ENCODE measurements at places on chromosomes 2 and 18.

- H3K4me1 ChIP-seq, result peaks cover 2% of the 10 kb centered on the region
- H3K36me3 ChIP-seq, result no peaks in the 10 kb centered on the region
- H3K4me3 ChIP-seq, result no peak overlapping the region
- no peak overlapping the region for H3K27ac ChIP-seq
- no peaks in the 10 kb centered on the region for H3K27me3 ChIP-seq
- DNase-seq, result no peak
Measured at GRCh38 chr18:23403310-23403709, 49.8 kb upstream of the RIOK3 start.

DNA sequence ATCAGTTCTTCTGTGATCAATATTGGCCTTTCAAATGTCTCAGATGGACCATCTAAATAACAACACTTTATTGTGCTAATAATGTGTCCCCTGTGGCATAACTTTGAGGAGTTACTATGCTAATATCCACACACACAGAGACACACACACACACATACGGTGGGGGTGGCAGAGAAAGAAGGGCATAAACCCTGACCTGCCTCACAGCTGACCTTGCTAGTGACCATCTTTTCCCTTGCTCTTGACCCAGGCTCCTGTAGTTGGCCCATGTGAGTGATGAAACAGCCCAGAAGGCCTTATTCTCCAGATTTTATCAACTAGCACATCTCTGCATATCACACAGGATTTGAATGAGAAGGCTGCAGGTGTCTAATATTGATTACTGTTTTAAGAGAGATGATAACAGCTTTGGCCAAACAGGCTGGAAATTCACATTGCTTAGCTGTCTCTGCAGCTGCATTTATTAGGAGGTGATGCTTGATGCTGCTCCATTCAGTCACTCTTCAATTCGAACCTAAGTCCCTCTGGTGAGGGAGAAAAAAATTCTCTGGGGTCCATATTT lies 176.4 kb downstream of the ACTR3 start:
- no peaks in the 10 kb centered on the region for H3K4me1 ChIP-seq
- no peaks in the 10 kb centered on the region for H3K36me3 ChIP-seq
- no peak overlapping the region for H3K27ac ChIP-seq

DNA sequence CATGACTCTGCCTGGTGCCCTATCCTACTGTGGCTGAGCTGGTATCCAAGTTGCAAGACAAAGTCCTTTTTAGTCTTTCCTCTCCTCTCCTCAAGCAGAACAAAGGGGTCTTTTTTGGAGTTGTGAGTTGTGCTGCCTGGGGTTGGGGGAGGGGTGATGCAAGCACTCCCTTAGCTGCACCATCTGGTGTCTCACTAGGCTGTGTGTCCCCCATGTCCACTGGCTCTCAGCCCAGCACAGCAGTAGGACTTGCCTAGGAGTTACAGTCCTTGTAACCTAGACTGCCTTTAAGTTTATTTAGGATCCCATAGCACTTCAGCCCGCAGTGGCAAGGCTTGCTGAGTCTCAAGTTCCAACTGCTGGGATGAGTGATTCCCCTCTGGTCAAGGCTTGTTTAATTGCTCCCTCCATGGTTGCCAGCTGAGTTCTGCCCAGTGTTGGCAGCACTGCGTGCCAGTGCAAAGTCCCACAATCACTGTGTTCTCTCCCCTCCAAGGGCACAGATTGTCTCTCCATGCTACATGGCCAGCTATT lies 13.2 kb upstream of the ILKAP start:
- no peak overlapping the region for H3K27ac ChIP-seq
- H3K36me3 ChIP-seq, result no peaks in the 10 kb centered on the region
- no peak for DNase-seq
- H3K4me1 ChIP-seq, result no peaks in the 10 kb centered on the region
- no peak overlapping the region for H3K4me3 ChIP-seq

GRCh38 chr2:53672881-53673522 lies 94.6 kb upstream of the CHAC2 start:
- DNase-seq, result no peak
- H3K27ac ChIP-seq, result no peak overlapping the region
- H3K36me3 ChIP-seq, result no peaks in the 10 kb centered on the region
- no peaks in the 10 kb centered on the region for H3K4me1 ChIP-seq
- no peak overlapping the region for H3K4me3 ChIP-seq

DNA sequence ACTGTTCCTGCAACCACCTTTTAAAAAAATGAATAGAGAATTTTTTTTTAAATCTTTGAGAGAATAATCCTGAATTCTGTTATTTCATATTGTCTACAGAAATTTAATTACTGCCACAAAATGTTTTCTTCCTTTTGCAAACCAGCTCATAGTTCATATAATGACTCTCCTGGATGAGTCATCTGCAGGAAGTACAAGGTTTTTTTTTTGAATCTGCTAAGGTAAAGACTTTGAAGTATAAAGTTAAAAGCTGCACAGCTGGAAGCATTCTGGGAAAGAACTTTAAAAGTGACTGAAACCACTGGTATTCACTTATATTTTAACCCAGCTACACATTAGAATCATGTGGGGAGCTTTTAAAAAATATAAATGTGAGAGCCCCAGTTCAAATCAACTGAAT lies 25.4 kb downstream of the SESTD1 start:
- no peak overlapping the region for H3K4me3 ChIP-seq
- peaks cover 8% of the 10 kb centered on the region for H3K4me1 ChIP-seq
- H3K36me3 ChIP-seq, result no peaks in the 10 kb centered on the region
- DNase-seq, result no peak
- no peaks in the 10 kb centered on the region for H3K27me3 ChIP-seq
- H3K27ac ChIP-seq, result no peak overlapping the region

DNA sequence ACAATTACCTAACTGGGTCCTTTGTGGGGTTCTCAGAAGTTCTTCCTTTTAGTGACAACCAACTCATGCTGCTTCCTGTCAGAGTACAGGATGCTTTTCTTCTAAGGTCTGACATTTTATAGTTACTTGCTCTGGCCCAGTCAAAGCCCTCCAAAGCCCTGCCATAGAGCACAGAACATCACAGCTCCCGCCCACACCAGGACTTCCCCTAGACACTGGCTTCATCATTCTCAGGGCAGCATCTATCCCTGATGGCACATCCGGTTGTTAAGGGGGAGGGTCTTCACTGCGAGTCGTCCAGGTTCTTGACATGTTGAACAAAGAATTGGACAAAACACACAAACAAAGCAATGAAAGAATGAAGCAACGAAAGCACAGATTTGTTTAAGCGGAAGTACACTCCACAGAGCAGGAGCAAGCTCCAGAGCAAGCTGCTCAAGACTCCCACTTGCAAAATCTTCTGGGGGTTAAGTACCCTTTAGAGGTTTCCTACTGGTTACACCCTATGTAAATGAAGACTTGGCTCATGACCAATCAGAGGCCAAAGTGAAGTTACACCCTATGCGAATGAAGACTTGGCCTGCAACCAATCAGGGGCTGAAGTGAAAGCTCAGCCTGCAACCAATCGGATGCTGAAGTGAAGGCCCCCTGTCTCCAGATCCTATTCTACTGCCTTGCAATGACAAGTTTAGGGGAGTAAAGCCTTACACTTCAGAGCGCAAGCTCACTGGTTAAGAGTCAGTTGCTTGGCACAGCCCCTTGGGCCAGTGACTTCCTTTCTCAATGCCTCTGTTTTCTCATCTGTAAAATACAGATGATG lies 79.0 kb downstream of the HDAC4 start:
- no peaks in the 10 kb centered on the region for H3K27me3 ChIP-seq
- peak; percentile 71 for DNase-seq
- H3K4me1 ChIP-seq, result peaks cover 41% of the 10 kb centered on the region
- peak overlapping the region; percentile 5 for H3K27ac ChIP-seq
- no peaks in the 10 kb centered on the region for H3K36me3 ChIP-seq

DNA sequence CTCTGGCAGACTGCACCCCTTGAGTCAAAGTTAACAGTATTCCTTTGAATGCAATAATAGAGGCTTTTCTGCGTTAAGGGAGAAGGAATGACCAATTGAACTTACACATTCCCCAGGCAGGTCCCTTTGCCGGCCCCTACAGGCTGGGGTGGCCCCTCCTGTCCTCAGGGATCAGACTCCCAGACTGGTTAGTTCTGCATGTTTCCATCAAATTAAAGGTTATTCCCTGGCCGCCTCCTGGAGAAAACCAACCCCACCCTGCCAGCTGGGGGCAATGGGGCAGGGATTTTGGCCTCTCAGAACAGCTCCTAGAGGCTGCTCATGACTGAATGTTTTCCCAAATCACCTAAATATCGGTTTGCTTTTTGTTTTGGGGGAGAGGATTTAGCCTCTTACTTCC lies 199.6 kb downstream of the MGAT5 start:
- no peaks in the 10 kb centered on the region for H3K27me3 ChIP-seq
- no peaks in the 10 kb centered on the region for H3K4me1 ChIP-seq
- H3K36me3 ChIP-seq, result no peaks in the 10 kb centered on the region
- H3K4me3 ChIP-seq, result no peak overlapping the region

All from CD8-positive, alpha-beta memory T cell (primary cell).